Renal pelvis (tissue), 12 donors: ENCODE measurements at places on chromosomes 13 and 19.

DNA sequence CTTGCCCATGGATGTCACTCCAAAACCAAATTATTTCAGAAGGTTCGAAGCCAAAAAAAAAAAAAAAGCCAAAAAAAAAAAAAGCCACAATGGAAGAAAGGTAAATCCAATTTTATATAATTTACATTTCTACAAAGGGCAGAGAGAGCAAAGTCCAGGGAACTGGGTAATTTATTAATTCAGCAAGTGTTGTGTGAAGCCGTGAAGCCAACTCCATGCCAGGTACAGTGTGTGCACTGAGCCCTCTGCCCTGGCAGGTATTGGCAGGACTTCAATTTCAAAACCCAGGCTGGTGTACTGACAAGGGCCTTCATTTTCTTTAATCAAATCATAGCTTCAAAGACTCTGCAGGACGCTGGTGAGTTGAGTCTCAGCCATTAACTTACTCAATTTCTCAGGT, 5.5 kb upstream of the RFPL4A start:
- no peak for DNase-seq

GRCh38 chr13:40190641-40191100, 475.8 kb downstream of the FOXO1 start:
- peak; percentile 27 for DNase-seq

DNA sequence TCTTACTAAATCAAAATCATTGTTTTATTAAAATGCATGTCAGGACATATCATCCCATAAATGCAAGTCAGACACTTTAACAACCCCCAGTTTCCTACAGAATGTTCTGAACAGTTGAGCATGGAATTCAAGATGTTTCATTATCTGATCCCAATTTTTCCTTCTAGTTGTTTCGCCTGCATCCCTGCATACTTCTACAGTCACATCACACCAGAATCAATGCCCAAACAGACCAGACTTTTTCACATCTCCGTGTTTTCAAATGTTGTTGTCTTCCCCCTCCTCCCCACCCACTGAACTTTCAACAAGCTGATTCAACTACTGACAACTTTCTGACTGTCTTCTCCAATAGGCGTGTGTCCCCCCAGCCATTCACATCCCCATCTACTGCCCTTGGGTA, 48.6 kb downstream of the LHFPL6 start:
- DNase-seq, result no peak

GRCh38 chr19:1360126-1360817, 23.4 kb upstream of the NDUFS7 start:
- no peak for DNase-seq

- no peak for DNase-seq
These were observed 8.6 kb downstream of the RPS9 start for GRCh38 chr19:54209058-54209810.

- DNase-seq, result no peak
These were observed 67.0 kb downstream of the FREM2 start for GRCh38 chr13:38753878-38754277.
